ENCODE measurements at places on chromosomes 7 and 10.

DNA sequence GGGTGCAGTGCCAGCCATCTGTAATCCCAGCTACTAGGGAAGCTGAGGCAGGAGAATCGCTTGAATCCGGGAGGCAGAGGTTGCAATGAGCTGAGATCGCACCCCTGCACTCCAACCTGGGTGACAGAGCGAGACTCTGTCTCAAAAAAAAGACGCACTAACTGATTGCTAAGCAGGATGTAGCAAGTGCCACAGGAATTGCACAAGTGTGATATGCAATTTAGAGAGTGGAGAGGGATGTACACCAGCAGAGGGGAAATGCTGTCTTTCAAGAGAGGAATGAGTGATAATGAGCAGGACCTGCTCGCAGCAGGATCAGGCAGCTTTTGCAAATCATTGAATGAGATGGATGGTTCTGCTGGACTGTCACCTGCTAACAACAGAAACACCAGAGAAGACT is 13.3 kb upstream of the SLC16A12 start:
- DNase-seq = no peak

DNA sequence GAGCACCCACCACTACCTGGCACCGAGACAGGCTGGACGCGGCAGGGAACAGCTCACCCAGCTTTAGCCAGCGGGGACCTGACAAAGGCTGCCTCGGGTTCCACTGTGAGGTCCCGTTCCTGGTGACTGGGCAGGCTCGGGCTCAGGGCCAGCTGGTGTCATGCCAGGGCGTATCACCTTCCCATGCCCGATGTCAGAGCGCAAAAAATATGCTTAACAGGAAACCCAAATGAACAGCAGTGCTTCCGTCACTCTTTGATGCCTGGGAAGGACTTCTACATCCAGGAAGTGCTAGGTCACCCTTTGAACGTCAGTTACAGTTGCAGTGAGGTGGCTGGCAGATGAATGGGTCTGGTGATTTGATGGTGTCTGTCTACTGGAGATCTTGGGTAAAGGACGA is 106.0 kb downstream of the ADARB2 start:
- no peak for DNase-seq

- no peak for DNase-seq
Observed at GRCh38 chr7:55104712-55105433, 86.1 kb downstream of the EGFR start.

- DNase-seq = no peak
Observed at GRCh38 chr10:101256387-101256786, 27.1 kb upstream of the LBX1 start.

GRCh38 chr7:1423264-1423811 is 35.9 kb downstream of the MICALL2 start:
- DNase-seq = no peak

GRCh38 chr7:74658178-74659004 is 873 bp downstream of the GTF2I start:
- peak; percentile 96 for DNase-seq

GRCh38 chr7:25613912-25614311 is 385.6 kb upstream of the NPVF start:
- DNase-seq = no peak

- no peak for DNase-seq
Observed at GRCh38 chr10:132102071-132102716, 36.4 kb downstream of the JAKMIP3 start.

DNA sequence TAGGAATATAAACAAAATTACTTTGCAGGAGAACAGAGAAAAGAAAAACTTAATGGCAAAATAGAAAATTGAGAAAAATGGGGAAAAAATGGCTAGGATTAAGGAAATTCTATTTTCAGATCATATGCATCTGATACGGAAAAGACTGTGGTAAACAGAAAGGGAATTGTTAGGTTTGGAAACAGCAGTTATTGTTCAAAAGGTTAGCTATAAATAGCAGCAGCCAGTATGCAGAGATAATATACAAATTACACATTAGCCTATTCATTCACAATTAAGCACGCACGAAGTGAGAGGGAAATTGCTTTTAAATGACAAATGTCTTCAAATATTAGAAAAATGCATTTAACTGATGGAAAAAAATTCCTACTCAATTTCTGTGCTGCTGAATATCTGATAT is 224.1 kb upstream of the FAM3C start:
- DNase-seq = no peak

DNA sequence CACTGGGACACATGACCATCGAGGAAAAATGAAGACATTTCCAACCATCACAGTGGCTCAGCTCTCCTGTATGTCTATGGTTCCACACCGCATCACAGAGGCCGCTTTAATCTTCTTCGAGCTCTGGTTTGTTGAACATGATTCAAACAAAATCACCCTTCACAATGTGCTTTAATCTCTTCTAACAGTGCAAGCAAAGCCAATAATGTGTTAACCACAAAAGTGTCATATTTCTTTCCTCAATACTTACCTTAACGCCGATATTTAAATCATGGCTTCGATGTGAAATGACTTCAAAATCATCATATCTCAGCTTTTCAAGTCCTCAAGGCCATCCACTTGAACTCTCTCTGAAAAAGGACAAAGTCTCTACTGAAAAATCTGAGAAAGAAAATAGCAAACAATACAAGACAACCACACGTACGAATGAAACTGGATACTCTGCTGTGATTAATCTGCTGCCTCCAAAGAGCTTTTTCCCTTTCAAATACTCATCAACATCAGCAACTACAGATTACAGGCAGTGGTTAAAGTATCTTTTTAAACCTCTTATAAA is 23.0 kb upstream of the SVIL start:
- no peak for DNase-seq

DNA sequence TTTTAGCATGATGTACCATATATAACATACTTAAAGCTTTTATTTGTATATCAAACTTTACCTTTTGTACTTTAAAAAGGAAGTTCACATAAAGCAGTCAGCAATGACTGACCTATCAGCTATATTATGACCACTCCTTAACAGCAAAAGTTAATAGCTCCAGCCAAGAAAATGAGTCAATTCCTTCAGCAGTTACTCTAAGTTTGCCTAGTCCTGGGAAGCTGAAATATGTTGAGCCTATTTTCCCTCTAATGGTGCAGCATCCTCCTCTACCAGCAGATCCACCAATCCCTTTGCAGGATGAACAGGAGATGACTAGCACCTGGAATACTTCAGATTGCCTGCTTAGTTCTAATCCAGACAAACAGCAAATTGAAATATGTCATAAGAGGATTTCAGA is 64.2 kb downstream of the CUL2 start:
- no peak for DNase-seq

DNA sequence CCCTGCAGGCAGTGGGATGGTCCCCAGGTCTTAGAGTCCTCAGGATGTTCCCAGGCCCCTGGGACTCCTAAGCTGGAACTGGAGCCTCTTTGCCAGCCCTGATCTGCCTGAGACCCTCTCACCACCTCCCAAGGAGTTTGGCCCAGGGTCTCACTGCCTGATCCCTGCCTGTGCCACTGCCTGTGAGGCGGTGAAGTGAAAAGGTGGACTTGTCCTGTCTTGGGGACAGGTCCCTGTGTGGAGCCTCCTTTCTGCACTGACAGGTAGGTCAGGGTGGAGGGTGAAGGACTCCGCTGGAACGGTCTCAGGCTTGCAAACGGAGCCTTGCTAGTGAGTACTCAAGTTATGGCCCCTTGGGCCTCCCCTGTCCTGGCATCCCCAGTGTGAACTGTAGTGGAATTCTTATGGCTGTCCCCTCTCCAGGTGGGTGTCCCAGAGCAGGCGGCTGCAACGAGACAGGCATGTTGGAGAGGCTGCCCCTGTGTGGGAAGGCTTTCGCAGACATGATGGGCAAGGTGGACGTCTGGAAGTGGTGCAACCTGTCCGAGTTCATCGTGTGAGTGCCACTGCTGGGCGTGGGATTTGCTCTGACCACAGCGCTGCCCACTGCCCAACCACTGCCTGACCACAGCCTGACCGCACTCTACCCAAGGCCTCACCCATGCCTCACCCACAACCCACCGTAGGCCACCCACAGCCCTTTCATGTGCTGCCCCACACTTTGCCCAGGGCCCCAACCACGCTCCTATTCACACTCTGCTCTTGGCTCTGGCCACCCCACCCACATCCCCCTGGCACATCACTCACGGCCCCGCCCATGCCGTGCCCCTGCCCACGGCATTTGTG is 19.5 kb downstream of the RAMP3 start:
- DNase-seq = no peak

- DNase-seq = no peak
Observed at GRCh38 chr7:43292384-43292783, 179.9 kb downstream of the HECW1 start.

DNA sequence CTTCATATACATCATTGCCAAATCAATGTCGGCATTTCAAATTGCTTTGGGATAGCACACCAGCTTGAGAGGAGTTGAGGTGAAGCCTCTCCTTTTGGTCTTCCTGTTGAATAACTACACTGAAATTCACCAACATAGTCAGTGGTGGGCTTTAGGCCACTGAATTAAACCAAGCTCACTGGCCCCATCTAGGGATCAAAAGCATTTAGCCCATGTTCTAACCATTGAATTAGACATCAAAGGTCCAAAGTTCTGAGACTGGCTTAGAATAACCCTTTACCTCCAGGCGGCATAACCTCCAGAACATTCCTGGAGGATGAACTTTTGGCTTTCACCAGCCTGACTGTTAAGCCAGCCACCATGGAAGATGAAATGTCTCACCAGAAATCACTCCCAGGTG is 54.6 kb downstream of the BPGM start:
- DNase-seq = no peak

Data from iPS-NIHi11 (cell line).